Thoracic aorta (tissue), 2 donors: ENCODE measurements at places on chromosomes 12 and 14.

DNA sequence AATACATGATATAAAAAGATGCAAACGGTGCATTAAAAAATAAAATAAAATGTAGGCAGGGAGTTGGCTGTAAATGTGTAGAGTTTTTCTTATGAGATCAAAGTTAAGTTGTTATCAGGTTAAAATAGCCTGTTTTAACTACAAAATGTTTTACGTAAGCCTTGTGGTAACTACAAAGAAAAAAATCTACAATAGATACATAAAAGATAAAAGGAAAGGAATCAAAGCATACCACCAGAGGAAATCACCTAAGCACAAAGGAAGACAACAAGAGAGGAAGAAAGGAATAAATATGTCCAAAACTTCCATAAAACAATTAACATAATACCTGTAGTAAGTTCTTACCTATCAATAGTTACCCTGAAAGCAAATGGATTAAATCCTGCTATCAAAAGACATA lies 12.2 kb downstream of the NELL2 start:
- no peak for DNase-seq

GRCh38 chr12:123384318-123384993 lies 524 bp downstream of the KMT5A start:
- no peak for DNase-seq

GRCh38 chr14:101845896-101846295 lies 84.4 kb downstream of the PPP2R5C start:
- DNase-seq = no peak

GRCh38 chr12:22283006-22283506 lies 51.5 kb downstream of the ST8SIA1 start:
- no peak for DNase-seq

DNA sequence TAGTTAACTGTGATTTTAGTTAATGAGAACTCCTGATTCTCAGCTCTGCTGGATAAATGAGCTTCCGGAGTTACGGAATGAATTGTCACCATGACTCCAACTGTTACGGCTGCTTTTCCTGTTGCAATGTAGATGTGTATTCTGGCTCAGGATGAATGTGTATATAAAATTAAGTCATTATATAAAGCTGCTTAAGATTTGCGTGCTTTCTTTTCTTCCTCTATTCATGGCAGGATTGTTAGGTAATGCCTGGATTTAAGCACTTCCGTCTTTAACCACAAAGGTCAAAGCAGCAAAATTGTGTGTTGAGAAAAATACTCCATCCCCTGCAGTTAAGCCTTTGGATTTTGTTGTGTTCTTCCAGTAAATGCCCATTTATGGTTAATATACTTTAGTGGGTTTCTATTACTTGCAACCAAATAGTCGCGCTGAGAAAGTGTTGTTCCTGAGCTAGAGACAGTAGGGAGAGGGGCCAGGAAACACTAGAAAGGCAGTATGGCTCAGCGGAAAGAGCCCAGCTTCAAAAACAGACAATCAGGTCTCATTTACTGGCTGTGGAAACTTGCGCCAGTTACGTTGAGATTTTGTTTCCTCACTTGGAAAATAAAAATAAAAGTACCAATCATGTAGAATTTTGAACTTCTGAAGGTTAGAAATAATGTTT lies 9.4 kb upstream of the CCDC175 start:
- no peak for DNase-seq

DNA sequence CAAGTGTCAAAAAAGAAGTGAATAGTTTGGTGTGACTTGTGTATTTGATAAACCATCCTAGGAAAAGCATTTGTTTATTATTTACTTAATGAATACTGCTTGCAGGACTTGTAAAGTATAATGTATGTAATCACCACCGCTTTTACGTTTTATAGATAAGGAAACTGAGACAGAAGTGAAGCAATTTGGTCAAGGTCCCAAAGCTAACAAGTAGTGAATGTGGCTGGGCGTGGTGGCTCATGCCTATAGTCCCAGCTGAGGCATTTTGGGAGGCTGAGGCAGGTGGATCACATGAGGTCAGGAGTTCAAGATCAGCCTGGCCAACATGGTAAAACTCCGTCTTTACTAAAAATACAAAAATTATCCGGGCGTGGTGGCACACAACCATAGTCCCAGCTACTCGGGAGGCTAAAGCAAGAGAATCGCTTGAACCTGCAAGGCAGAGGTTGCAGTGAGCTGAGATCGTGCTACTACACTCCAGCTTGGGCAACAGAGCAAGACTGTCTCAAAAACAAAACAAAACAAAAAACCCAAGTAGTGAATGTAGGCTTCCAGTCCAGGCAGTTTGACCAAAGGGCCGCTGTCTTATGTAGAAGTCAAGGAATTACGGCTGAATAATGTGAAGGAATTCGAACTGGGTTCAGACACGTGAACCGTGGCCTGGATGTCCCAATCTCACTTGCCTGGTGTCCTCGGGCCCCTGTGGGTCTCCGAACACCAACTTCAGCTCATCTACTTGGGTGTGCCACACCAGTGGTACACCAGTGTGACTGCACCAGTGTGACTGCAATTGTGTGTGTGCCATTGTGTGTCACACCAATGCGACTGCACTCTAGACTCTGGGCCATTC lies 88.3 kb upstream of the MED13L start:
- DNase-seq = no peak

DNA sequence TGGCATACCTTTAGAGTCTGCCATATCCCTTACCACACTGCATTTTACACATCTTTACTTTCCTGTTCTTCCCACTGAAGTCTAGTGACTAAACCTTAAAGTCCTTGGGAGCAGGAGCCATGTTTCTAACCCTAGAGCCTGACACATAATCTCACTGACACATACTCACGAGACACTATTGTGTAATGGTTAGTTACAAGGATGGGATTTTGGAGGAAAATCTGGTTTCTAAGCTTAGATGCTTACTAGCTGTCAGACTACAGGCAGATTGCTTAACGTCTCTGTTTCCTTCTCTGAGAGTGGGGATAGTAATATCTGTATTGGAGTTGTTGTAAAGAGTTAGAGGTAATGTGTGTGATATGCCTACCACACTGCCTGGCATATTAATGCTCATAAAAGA lies 6.2 kb upstream of the DYRK4 start:
- no peak for DNase-seq

GRCh38 chr12:52216807-52217206 lies 16.2 kb upstream of the KRT7 start:
- no peak for DNase-seq

- no peak for DNase-seq
Measured at GRCh38 chr14:33271216-33271615, 332.5 kb downstream of the NPAS3 start.

- no peak for DNase-seq
Measured at GRCh38 chr14:51240804-51241380, 845 bp downstream of the TMX1 start.

DNA sequence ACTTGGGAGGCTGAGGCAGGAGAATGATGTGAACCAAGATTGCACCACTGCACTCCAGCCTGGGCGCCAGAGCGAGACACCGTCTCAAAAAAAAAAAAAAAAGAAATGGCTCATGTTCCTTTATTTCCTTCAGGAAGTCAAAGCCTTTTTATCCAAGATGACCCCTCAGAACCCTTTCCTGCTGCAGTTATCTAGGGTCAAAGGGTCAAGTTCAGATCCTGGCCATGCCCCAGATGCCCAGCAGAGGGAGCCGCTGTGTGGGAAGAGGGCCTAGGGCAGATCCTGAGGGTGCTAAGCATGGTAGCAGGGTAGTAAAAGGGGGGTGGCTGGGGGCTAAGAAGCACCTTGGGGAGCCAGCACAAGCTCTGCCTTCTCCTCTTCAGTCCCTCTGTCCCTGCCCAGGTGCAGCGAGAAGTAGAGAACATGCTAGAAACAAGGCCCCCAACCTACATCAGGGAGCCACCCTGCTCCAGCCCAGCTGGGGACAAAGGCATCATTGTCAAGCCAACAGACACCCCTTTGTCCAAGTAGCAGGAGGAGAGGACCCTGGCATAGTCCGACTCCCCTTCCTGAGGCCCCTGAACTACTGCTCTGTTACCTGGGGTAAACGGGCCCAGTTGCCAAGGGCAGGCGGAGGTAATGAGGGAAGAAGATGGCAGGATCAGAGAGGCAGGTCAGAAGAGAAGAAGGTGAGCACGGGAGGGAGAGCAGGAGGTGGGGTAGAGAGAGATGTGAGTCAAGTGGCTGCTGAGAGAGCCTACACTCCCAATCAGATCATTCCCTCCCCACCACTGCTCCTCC lies 6.5 kb downstream of the NFE2 start:
- DNase-seq = no peak

GRCh38 chr12:108273217-108273616 lies 65.9 kb downstream of the CMKLR1 start:
- DNase-seq = no peak

DNA sequence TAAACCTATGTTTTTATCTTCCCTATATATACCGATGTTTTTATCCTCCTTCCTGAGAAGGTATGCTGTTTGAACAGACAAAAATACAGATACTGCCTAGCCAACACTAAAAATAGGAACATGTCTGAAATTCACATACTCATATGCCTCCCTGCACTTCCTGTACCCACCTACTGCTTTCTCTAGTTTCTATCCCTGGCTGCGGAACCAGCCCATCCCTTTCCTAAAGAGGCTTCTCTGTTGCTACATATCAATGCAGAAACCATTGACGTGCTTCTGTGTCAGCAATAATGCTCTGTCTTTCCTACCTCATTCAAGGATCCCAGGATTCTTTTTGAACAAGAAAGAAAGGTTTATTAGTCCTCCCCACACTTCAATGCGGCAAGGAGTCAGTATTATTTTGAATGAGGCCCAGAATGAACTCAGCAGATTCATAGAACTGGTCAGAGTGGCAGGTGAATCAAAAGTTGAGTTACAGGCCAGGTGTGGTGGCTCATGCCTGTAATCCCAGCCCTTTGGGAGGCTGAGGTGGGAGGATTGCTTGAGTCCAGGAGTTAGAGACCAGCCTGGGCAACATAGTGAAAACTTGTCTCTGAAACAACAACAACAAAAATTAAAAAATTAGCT lies 67.8 kb upstream of the NAP1L1 start:
- DNase-seq = no peak

DNA sequence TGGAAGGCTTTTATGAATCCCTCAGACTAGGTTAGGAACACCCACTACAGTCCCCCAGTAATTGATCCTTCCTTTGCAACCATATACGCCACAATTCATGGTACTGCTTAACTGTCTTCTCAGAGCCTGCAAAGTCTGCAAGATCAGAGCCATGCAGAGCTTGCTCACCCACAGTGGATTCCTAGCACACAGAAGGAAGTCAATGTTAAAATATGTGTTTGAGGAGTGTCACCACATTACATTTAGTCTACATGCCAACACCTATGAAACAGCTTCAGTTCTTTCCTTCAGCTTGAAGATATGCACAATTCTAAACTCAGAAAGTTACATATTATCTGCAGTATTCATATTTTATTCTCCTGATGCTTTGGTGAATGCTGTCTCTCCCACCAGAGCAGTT lies 138.5 kb downstream of the NDUFA12 start:
- no peak for DNase-seq

DNA sequence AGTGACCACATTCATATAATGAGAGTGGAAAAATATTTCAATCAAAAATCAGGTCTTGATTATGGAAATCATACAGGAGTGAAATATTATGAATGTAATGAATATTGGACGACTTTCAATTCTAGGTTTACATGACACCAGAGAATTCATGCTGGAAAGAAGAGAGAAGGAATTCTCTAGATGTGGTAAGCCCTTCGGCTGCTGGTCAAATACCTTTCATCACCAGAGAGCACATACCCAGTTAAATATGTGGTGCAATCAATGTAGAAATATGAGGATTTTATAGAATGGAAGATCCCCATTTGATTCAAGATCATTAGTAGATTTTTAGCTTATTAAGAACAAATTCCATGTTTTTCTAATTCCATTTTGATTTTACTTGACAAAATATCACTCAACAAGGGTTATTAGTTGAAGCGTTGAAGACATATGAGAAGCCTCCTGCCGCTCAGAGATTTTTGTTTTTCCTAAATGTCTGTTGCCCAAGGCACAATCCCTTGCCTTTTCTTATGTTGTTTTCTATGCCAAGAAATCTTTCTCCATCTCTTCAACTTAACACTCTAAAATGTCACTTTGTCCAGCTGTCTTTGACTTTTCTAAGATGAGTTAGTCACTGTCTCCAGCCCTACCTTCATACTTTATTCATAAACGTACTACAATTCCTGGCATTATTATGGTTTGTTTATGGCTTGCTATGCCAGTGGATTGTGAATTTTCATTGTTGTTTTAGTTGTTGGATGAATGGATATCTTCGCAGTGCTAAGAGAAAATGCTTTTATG lies 72.8 kb upstream of the ZDHHC17 start:
- no peak for DNase-seq

DNA sequence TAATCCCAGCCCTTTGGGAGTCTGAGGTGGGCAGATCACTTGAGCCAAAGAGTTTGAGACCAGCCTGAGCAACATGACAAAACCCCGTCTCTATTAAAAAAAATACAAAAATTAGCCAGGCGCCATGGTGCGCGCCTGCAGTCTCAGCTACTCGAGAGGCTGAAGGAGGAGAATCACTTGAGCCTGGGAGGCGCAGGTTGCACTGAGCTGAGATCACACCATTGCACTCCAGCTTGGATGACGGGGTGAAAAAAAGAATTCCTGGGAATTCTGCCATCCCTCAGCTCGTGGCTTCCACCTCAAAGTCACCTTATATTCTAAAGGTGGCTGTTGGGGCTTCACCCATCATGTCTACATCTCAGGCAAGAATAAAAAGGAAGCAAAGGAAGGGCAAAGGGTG lies 12.9 kb downstream of the BCL2L14 start:
- no peak for DNase-seq

- DNase-seq = no peak
Measured at GRCh38 chr12:96445691-96446583, 43.4 kb upstream of the CFAP54 start.

- no peak for DNase-seq
Measured at GRCh38 chr14:75295491-75296345, 17.1 kb downstream of the FOS start.

GRCh38 chr14:94404561-94404960 lies 16.2 kb upstream of the SERPINA1 start:
- DNase-seq = no peak

DNA sequence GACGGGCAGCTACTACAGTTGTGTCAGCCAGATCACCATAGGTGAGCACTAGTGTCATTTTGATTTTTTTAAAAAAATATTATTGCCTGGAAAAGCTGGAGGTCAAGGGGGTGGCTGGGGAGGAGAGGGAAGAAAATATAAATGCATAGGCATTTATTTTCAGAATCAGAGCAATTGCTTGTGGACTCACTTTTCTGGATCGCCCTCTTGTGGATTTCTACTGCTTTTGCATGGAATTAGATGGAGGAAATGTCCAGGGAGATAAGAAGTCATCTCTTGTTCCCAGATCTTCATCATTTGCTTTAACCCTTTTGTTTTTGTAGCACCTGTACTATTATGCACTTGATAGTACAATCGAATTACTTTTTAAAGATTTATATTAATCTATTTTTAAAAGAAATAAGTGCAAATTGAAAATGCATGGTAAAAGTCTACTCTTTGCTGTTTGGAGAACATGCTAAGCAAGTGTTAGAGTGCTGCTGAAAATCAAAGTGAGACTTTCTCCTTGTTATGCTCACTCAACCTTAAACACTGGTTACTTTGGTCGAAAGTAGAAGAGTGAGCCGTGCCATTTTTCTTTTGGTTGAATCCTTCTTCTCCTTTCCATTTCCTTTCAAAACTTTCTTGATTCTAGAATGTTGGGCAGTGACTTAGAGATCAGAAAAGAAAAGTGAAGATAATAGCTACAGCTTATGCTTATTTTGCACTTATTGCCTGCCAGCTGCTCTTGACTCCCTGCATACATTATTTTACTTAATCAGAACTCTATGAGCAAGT lies 60.6 kb upstream of the ANO4 start:
- DNase-seq = no peak
